ENCODE measurements at places on chromosomes 2 and 18. TPM values are rescaled to one million over a fixed set of nuclear protein-coding genes. Genes with fewer than 3 reads are reported as not detected.

Gene CDH19
- not detected for total RNA-seq

Gene ARL5A
- total RNA-seq: 51.0 TPM

Gene DSC2
- total RNA-seq: not detected

Gene PAIP2B
- 3.7 TPM for total RNA-seq

Gene SPP2
- total RNA-seq: not detected

Gene AQP12B
- not detected for total RNA-seq

Gene ERMN
- 4.9 TPM for total RNA-seq

Gene FLACC1
- total RNA-seq: 4.6 TPM

Gene PSMA8
- total RNA-seq: 0.89 TPM

Gene PLEK
- 138 TPM for total RNA-seq

DNA sequence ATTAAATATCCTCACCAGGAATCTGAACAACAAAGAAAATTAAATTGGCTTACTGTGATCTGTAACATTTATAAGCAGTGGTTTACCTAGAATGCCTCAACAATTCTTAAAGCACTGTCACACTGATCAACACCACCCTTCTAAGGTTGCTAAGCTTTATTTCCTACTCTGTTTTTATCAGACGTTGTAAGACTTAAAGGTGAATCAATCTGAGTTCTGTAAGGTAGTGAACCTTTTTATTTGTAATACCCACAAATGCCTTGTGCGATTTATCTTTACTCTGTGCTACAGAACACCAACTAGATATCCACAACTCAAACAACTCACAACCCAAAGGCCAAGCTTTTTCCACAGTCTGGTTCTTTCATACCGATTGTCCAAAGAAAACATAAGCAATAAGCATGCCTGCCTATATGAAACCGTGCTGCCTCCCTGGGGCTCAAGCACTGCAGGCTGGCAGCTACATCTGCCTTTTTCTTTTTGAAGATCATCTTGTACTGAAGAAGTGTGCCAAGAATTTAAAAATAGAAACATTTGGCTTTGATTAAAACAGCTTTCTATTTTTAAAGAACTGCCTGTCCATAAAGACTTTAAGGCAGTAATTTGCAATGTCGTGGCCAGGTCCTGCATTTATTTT is 490.7 kb downstream of the NUP35 start:
- DNase-seq: no peak
- H3K27me3 ChIP-seq: no peaks in the 10 kb centered on the region
- H3K27ac ChIP-seq: no peak overlapping the region
- no peaks in the 10 kb centered on the region for H3K36me3 ChIP-seq

DNA sequence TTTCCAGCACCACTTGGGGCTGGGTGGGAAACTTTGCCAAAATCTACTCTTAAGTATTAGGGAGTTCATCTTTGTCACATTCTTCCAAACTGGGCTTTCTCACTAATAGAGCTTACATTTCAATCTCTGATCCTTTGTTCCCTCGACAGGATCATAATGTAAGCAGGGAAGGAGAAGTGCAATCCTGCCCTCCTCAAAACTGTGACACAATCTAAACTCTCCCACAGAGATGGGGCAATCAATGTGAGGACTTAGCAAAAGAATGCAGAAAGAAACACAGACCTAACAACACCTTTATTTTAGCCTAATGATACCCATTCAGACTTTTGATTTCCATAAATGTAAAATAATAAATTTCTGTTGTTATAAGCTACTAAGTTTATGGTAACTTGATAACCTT is 40.8 kb downstream of the DSEL start:
- no peaks in the 10 kb centered on the region for H3K36me3 ChIP-seq
- no peak overlapping the region for H3K4me3 ChIP-seq
- H3K27ac ChIP-seq: no peak overlapping the region
- H3K27me3 ChIP-seq: no peaks in the 10 kb centered on the region

DNA sequence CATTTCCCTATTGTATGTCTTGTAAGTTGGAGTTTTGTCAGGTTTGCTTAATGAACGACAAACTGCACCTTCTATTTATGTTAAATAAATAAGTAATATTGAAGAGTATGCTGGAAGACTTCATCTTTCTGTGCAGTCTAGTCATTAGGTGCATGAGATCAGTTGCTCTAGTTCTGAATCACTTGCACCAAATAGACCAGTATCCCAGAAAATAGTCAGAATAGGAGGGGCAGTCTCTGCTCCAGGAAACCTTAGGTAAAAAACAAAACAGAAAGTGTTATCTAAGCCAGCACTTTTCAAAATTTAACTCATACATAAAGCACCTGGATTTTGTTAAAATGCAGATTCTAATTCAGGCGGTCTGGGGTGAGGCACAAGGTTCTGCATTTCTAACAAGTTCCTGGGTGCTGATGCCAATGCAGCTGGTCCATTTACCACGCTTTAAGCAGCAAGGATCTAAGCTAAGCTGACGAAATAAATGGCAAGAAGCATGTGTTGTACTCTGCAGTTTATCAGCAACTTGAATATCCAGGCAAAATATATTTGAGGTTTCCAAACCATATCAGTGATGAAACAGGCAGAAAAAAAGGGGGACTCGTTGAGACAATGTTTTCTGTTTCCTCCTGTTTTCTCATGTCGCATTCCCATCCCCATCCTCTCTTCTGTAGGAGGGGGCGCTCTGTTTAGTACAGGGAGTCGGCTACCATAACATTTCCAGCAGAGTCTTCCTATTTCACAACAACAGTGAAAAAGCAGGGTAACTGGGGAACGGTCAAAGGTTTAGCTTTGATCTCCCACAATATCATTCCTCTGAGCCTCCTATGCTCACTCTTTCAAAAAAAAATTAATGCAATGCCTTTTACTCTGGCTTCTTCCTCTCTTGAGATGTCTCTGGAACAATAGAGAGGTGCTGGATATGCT is 106.4 kb downstream of the MBD2 start:
- no peak overlapping the region for H3K27ac ChIP-seq
- H3K4me3 ChIP-seq: no peak overlapping the region
- no peak for DNase-seq
- H3K36me3 ChIP-seq: no peaks in the 10 kb centered on the region

DNA sequence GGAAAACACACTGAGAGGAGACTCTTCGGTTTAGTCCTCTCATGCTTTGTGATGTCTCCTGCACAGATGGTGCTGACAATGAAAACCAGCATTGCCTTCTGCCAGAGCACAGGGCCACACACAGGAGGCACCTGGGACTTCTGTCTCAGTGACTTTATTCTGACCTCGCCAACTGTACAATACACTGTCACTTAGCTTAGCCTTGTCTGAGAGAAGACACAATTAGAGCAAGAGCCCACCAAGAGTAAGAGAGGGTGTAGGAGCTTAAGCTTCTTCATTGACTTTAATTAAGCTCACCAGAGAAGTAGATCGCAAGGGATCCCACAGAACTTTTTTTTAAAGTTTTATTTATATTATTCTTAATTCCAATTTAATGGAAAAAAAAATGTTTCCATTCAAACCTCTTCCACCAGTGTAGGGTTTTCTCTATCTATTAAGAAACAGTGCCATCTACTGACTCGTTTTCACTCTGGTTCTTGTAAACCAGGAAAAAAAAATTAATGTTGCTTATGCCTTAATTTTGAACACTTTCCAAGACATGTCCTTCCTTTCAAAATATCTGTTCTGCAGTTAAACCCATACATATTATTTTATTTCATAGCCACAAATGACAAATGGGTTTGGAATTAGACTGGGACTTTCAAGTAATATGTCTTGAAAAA is 42.4 kb upstream of the DDX18 start:
- no peak overlapping the region for H3K4me3 ChIP-seq
- H3K36me3 ChIP-seq: no peaks in the 10 kb centered on the region
- H3K27me3 ChIP-seq: peaks cover 10% of the 10 kb centered on the region
- no peaks in the 10 kb centered on the region for H3K4me1 ChIP-seq
- DNase-seq: no peak

DNA sequence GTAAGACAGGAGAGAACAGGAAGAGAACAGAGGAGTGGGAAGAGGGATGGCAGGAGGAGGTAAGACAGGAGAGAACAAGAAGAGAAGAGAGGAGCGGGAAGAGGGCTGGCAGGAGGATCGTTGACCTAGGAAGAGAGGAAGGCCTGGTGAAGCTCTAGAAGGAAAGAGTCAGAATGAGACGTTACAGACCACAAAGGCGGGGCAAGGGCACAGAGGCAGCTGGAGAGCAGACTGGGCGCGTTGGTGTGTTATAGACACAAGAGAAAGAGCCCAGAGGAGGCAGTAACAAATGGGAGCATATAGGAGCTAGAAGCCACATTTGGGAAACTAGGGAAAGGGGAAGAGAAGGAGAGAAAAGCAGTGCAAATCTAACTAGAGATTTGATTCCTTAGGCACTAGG is 26.6 kb downstream of the PTRHD1 start:
- DNase-seq: no peak
- H3K4me1 ChIP-seq: no peaks in the 10 kb centered on the region
- peaks cover 64% of the 10 kb centered on the region for H3K36me3 ChIP-seq

- H3K27me3 ChIP-seq: peaks cover 15% of the 10 kb centered on the region
- H3K27ac ChIP-seq: no peak overlapping the region
- DNase-seq: no peak
- H3K4me3 ChIP-seq: no peak overlapping the region
- H3K4me1 ChIP-seq: peaks cover 31% of the 10 kb centered on the region
- H3K36me3 ChIP-seq: no peaks in the 10 kb centered on the region
Observed at GRCh38 chr2:173358616-173359015, 3.9 kb downstream of the CDCA7 start.

- DNase-seq: no peak
- H3K4me3 ChIP-seq: no peak overlapping the region
- H3K4me1 ChIP-seq: no peaks in the 10 kb centered on the region
Observed at GRCh38 chr2:29343830-29344229, 228.6 kb downstream of the CLIP4 start.

- no peak overlapping the region for H3K27ac ChIP-seq
- H3K4me3 ChIP-seq: no peak overlapping the region
- H3K36me3 ChIP-seq: no peaks in the 10 kb centered on the region
- H3K4me1 ChIP-seq: no peaks in the 10 kb centered on the region
- DNase-seq: no peak
Observed at GRCh38 chr18:31103423-31103822, 1.2 kb upstream of the DSC2 start.

- DNase-seq: no peak
- no peaks in the 10 kb centered on the region for H3K27me3 ChIP-seq
- H3K27ac ChIP-seq: peak overlapping the region; percentile 14
- H3K4me1 ChIP-seq: peaks cover 19% of the 10 kb centered on the region
- H3K36me3 ChIP-seq: peaks cover 40% of the 10 kb centered on the region
Observed at GRCh38 chr2:226891780-226892590, 56.1 kb downstream of the RHBDD1 start.

GRCh38 chr2:217071416-217071815 is 211.6 kb upstream of the TNP1 start:
- no peak overlapping the region for H3K27ac ChIP-seq
- no peaks in the 10 kb centered on the region for H3K4me1 ChIP-seq
- H3K4me3 ChIP-seq: no peak overlapping the region
- peaks cover 5% of the 10 kb centered on the region for H3K27me3 ChIP-seq
- no peaks in the 10 kb centered on the region for H3K36me3 ChIP-seq
- DNase-seq: no peak

DNA sequence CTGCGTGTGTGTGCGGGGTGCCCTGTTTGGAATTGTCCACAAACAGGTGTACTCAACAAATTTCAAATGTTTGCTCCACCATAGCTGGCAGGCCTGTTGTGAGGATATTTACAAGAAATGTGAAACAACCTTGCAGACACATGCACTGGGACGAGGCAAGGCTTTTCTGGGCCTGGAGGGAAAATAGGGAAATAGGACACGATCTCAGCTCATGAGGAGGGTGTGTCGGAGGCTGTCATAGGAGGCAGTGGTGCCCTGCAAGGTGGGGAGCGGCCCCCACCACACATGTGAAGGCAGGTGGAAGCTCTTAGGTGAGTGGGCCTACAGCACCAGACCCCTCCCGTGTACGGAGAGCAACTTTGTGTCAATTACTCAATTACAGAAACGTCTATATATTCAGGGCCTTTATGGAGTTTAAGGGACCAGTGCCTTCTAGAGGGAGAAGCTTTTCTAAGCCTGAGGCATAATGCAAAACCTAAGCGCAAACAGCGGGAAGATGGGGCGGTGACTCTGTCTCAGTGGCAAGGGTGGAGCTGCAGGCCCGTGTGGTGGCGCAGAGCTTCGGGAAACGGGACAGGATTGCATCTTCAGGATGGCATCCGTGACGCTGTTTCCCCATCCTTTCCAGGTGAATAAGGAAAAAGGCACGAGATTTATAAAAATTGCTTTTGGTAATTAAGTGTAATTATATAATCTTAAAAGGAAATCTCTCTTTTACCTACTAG is 48.0 kb downstream of the RNF144A start:
- DNase-seq: no peak
- no peak overlapping the region for H3K27ac ChIP-seq
- H3K27me3 ChIP-seq: no peaks in the 10 kb centered on the region
- H3K4me3 ChIP-seq: no peak overlapping the region

DNA sequence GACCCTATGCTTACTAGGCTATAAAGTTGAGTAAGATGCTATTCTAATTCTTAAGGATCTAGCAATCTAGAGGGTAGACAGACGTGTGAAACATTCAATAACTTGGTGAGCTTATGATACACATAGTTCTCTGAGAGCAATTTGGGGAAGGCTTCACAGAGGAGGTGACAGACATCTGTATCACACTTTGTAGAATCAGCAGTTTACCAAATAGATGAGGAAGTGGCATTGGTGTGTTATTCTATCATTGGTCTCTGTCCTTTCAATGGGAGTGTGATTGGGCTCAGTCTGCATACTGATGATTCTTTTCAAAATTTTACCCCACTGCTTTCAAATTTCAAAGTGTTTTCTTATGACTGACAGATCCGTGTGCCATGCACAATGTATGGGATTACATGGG is 47.0 kb upstream of the TMEM178A start:
- H3K27ac ChIP-seq: no peak overlapping the region
- no peaks in the 10 kb centered on the region for H3K36me3 ChIP-seq
- no peak for DNase-seq

DNA sequence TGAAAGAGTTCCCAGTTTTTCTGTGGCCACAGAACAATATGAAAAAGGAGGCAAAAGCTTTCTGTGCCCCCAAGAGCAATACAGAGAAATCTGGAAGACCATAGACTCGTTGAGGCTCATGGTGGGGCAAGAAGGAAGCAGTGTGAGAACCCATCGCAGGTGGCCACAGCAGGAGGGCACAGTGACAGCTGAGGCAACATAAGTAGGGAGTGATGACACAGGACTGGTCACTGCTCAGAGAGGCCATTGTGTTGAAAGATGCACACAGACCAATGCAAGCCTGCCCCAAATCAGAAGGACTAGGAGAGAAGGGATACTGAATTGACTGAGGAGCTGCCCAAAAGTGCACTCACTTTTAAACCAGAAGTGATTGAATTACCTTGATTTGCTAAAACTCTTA is 483.6 kb downstream of the EPHA4 start:
- no peak for DNase-seq
- H3K27ac ChIP-seq: no peak overlapping the region
- no peaks in the 10 kb centered on the region for H3K36me3 ChIP-seq
- H3K4me1 ChIP-seq: no peaks in the 10 kb centered on the region

- no peaks in the 10 kb centered on the region for H3K27me3 ChIP-seq
- H3K36me3 ChIP-seq: peaks cover 71% of the 10 kb centered on the region
- H3K27ac ChIP-seq: no peak overlapping the region
- no peak overlapping the region for H3K4me3 ChIP-seq
Observed at GRCh38 chr2:224781400-224781799, 65.2 kb upstream of the CCDC195 start.

GRCh38 chr2:47043142-47043890 is 111.8 kb downstream of the STPG4 start:
- H3K36me3 ChIP-seq: peaks cover 91% of the 10 kb centered on the region
- peak overlapping the region; percentile 63 for H3K27ac ChIP-seq
- H3K4me3 ChIP-seq: peak overlapping the region; percentile 56
- DNase-seq: no peak
- H3K4me1 ChIP-seq: peaks cover 40% of the 10 kb centered on the region
- H3K27me3 ChIP-seq: no peaks in the 10 kb centered on the region

GRCh38 chr2:239431536-239431935 is 30.7 kb upstream of the HDAC4 start:
- H3K27me3 ChIP-seq: peaks cover 22% of the 10 kb centered on the region
- no peak overlapping the region for H3K4me3 ChIP-seq
- no peaks in the 10 kb centered on the region for H3K36me3 ChIP-seq

Measured in activated B cell treated with CpG ODN at 0.5 μM for 24 hours (primary cell).